ENCODE measurements at places on chromosomes 6 and 20. TPM values are rescaled to one million over a fixed set of nuclear protein-coding genes. Genes with fewer than 3 reads are reported as not detected.
A peak's percentile ranks its signal among the peaks of the same experiment; 100 is the strongest.

DNA sequence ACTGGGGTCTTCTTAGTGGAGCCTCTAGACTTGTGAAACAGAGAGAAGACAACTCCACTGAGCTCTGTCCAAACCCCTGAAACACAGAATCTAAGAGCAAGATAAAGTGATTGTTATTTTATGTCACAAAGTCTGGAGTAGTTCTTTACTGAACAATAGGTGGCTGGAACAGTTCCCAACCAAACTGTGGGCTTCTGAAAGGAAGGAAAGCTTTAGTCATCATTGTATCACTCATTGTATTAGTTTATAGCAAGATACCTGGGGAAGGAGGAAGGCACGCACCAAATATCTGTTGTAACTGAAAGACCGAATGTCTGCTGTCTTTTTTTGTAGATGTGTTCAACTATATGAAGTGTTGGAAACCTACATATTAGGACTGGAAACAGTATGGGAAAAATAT is 284.9 kb upstream of the TBX18 start:
- peak; percentile 27 for DNase-seq

DNA sequence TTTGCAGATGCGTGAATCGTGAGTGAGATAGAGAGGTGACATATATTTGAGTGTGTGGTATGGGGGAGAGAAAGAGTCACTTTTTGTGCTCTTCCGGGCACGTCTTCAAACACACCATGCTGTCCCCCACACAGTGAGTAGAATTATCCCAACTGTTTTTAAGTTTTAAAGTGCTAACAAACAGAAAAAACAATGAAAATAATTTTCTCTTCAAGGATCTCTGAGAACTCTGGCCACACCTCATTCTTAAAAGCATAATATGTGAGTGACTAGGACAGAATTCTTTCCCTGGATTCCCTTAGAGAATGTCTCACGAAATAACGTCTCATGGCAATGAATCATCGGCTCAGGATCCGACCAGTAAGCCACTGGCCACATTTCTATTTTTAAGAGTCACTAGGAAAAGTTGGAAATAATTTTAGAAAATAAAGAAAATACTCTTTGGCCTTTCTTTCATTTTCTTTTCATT is 235.7 kb upstream of the ZNF217 start:
- peak; percentile 98 for DNase-seq

DNA sequence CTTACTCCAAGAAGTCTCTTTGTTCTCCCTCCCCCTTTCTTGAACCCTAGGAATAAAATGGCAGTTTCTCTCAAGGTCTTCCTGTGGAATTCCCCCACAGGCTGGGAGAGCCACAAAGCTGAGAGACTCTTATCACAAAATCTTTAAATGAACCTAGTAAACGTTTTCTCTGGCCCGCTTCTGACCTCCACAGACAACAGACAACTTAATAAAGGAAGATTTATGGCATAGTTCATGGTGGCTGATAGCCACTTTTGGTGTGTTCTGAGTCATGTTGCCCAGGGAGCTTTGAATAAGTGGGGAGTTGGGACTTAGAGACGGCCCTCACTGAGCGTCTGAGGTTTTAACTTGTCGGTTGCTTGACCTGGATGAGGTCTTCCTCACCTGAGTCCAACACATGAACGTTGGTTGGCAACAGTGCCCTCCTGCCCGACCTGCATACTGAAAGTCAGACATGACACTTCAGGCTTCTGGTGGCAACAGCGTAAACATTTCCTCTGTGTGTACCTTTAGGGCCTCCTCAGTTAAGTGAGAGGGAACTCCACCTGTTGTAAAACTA is 124.1 kb downstream of the FOXO3 start:
- peak; percentile 49 for DNase-seq

- no peak for DNase-seq
Measured at GRCh38 chr6:150091476-150091875, 22.6 kb upstream of the ULBP3 start.

DNA sequence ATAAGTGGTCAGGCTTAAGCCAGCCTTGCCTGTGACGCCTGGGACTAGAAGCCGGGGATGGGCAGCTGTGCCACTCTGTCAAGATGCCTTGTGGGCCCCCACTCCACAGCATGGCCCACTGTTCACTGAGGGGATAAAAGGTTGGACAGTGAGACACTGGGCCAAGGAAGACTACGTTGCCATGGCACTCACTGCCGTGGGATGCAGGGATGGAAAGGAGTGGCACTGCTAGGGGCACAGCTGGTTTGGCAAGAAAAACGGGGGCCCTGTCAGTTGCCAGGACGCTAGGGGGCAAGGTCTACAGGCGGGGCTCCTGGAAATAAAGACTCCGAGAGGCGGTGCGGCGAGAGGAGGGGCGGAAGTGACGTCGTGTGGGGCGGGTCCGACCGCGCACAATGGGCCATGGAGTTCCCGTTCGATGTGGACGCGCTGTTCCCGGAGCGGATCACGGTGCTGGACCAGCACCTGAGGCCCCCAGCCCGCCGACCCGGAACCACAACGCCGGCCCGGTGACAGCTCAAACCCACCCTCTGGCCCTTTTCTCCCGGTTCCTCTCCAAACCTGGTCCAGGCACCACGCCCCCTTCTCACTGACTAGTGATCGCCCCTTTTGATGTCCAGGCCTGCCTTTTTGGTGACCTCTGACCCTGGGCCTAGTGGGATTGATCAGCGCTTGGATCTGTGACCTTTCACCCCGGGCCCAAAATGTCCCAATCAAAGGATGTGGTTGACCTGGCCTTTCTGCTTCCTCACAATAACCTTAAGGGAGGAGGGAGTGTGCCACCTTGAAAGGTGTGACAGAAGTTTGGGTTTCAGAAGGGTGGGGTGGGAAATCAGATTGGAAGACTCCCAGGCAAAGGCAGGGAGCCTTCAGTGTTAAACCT is at the start of gene ATAT1:
ATAT1 (plus strand) TSS at position 391 of the 883 bp plus-strand sequence.
- peak; percentile 67 for DNase-seq

- DNase-seq, result peak; percentile 71
Measured at GRCh38 chr6:122730775-122731386, 48.6 kb upstream of the FABP7 start.

- DNase-seq, result no peak
Measured at GRCh38 chr6:168915855-168916254, 337.8 kb downstream of the THBS2 start.

Gene CLPSL1
- not detected for total RNA-seq

Gene PREX1
- 3.5 TPM for total RNA-seq

Gene WFDC5
- not detected for total RNA-seq

Gene GABRR1
- not detected for total RNA-seq

Gene JPH2
- total RNA-seq, result under 0.01 TPM

Gene IRF4
- total RNA-seq, result not detected

Gene GNRH2
- total RNA-seq, result not detected

Gene TMEM170B
- 1.4 TPM for total RNA-seq

Measured in fibroblast of the aortic adventitia (primary cell).